NCI-H1417 (cell line): ENCODE measurements at places on chromosomes 12 and 14.

DNA sequence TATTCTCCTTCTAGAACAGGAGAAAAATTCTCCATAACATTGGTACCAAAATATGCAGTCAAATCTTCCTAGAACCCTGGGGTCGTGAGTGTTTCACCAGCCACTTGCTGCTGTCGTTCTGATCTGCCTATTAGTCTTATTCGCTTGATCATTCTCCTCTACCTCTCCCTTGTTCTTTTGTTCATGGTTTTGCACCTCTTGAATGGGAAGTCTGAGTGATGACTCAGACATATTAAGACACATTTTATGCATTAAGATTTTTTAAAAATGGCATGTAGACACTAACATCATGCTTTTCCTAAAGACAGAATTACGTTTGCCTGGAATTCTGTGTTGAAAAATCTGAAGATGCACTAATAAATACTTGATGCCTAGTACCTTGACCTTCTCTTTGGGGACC lies 159.2 kb upstream of the LRIG3 start:
- DNase-seq: no peak

GRCh38 chr14:59190372-59190771 lies 1.9 kb downstream of the DAAM1 start:
- peak; percentile 52 for DNase-seq

GRCh38 chr12:93363841-93364297 lies 13.9 kb upstream of the NUDT4 start:
- no peak for DNase-seq

DNA sequence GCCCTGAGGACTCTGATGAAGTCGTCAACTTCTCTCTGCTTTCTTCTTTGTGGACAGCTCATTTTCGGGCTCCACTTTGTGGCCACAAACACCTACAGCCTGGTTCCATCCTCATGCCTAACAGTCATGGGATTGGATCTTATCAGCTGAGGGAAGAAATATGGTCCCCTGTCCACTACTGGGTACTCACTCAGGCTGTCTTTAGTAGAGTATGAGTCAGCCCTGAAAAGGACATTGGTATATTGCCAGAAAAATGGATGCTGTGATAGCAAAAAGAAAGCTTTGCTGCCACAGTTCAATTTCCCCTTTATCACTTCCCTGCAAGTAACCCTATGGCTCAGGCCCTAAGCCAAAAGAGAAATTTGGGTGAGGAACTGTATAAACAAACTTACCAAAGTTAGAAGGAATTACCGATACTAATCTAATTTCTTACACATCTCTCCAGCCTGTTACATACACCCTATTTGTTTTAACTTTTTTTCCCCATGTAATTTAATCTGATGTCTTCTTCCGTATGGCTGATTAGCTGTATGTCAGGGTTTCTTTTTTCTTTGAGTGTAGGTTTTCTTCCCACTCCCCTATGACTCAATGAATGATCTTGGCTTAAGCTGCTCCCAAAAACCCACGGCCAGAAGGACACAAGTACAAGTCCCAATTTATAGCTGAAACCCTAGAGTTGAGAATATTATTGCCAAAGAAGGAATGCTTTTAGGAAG lies 29.1 kb downstream of the MTHFD1 start:
- DNase-seq: no peak

DNA sequence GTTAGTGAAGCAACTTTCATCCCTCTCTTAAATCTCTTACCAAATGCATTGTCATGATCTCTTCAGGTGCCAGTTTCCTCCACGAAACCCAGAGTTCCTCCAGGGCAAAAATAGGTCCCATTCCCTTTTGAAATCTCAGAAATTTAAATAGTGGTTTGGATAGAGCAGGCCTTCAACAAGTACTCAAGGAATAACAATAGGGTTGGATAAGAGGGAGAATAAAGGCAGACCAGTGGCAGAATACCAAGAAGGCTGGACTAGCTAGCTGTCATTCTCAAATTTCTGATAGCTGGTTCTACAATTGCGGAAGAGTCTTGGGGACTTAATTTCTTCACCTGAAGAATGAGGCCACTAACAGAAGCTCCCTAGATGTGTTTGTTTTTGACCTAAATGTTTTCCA lies 62.5 kb downstream of the PKP2 start:
- no peak for DNase-seq

GRCh38 chr12:92785563-92785950 lies 82.8 kb downstream of the PLEKHG7 start:
- DNase-seq: no peak

GRCh38 chr14:75570797-75571196 lies 7.6 kb upstream of the FLVCR2 start:
- DNase-seq: no peak

DNA sequence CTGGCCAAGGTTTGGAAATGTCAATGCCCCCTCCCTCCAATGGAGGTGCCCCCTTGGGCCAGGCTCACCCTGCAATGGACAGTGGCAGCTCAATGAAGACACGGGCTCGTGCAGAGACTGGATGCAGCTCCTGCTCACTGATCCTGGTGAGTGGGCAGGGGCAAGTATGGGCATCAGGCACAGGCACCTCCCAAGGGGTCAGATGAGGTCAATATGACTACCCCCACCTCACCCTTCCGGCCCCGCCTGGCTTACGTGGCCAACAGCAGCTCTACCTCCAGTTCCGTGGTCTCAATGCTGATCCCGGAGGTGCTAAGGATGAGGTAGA lies 13.6 kb downstream of the ITGA7 start:
- no peak for DNase-seq

GRCh38 chr14:24441904-24442239 lies 704 bp downstream of the SDR39U1 start:
- peak; percentile 77 for DNase-seq

DNA sequence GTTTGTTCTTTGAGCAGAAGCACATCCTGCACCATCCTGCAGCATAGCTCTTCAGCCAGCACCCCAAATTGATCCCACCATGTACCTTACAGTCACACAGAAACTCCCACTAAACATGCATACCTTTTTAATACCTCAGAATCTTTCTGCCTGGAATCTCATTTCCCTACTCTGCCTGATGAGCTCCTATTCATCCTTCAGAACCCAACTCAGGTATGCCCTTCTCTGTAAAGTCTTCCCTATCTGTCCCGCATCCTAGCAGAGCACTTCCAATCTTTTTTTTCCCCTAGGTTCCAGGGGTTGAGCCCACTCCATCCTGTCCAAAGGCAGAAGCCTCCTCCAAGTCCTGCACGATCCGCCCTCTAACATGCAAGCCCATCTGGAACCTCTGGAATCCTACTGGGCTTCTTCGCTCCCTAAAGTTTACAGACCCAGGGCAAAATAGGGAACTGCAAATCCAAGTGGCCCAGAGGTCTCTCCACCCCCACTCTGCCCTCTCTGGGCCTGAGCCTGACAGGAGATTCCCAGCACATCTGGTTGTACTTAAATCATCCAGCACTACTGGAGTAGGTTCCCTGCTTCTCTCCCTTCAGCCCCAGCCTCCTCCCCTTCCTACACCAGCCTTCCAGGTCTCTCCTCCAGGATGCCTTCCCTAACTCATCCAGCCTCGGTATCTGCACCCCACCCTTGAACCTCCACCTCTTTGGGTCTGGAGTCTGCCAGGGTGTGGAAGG lies 4.1 kb upstream of the FIGNL2 start:
- DNase-seq: no peak

- DNase-seq: peak; percentile 23
Observed at GRCh38 chr12:107079172-107080011, 14.0 kb downstream of the CRY1 start.

GRCh38 chr12:107655281-107656065 lies 30.1 kb upstream of the PWP1 start:
- DNase-seq: no peak

GRCh38 chr14:77375164-77375950 lies 1.5 kb downstream of the TMED8 start:
- no peak for DNase-seq

DNA sequence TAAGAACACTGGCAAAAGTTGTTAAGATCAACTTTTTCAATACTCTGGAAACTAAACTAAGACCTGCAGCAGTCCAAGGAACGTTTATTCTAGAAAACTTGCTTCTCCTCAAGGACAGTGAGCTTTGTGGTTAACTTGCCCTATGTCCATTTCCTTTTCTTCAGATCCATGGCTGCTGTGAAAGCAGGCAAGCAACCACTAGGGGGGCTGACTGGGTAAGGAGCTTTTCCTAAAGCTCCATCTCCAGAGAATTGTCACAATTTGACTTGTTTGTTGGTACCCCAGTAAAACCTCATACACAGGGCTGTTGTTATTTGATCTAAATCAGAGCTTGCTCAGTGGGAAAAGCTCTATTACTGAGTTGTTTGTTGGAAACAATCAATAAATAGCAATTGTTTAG lies 10.1 kb upstream of the RPL10L start:
- DNase-seq: no peak

GRCh38 chr14:42228611-42229010 lies 621.9 kb downstream of the LRFN5 start:
- DNase-seq: no peak

DNA sequence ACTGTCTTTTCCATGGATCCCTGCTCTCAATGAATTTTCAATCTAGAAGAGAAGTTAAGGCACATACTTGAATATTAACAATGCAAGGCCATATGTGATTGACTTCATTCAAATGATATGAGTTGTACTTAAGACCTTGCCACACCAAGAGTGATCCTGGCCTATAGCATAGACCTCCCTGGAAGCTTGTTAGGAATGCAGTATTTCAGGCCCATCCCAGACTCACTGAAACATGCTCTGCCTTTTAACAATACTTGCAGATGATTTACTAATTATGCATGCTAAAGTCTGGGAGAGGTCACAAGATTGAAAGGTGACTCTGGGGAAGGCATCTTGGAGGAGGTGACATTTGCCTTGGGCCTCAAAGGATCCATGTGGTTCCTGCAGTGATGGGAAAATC lies 43.2 kb downstream of the RFX4 start:
- no peak for DNase-seq

GRCh38 chr12:57868851-57869268 lies 22.3 kb upstream of the CTDSP2 start:
- peak; percentile 87 for DNase-seq

GRCh38 chr14:71956920-71957563 lies 24.8 kb downstream of the RGS6 start:
- DNase-seq: no peak

DNA sequence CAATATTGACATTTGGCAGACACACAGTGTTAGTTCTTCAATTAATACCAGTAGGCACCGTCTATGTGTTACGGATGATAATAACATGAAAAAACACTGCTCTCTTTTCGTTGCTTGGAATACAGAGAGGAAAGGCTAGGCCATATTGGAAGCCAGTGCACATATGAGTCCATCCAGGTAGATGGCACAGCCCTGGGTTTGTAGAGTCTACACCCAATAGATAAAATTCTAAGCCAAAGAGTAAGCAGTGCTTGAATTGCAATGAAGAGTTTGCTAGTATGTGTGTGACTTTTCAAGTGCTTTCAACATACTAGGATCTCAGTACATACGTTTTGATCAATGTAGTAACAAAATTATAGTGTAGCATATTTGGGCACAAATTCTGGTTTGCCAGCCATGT lies 243.3 kb upstream of the AVPR1A start:
- no peak for DNase-seq

GRCh38 chr14:88669346-88669745 lies 106.5 kb downstream of the ZC3H14 start:
- no peak for DNase-seq

- DNase-seq: no peak
Observed at GRCh38 chr12:95204141-95204866, 13.0 kb downstream of the FGD6 start.

DNA sequence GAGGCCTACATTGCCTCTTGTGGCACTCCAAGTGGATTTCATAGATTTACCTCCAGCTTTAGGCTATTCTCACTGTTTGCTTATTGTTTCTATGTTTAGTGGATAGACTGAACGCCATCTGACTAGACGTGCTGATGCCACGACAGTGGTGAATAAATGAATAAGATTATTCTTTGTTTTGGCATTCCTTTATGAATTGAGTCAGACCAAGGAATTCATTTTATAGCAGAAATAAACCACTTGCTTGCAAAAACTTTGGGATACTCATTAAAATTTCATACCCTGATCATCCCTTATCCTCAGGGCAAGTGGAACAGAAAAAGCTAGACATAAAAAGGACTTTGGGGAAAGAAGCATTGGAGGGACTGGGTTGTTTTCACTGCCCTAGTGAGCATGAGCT lies 71.7 kb upstream of the FERMT2 start:
- DNase-seq: no peak

- peak; percentile 6 for DNase-seq
Observed at GRCh38 chr12:39892146-39892545, 213.7 kb downstream of the SLC2A13 start.

- no peak for DNase-seq
Observed at GRCh38 chr12:121974026-121974985, 47.4 kb upstream of the BCL7A start.

DNA sequence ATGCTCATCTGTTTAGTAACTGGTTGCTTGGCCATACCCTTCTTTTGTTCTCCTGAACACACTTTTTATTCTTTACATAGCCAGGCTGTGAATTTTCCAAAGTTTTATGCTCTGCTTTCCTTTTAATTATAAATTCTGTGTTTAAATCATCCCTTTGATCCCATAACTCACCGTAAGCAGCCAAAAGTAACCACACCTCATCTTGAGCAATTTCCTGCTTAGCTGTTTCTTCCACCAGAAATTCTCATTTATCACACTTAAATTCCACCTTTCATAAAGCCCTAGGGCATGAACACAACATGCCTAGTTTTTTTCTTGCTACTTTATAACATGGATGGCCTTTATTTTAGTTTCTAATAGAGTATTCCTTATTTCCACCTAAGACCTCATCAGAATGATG lies 510.7 kb downstream of the C12orf50 start:
- DNase-seq: no peak
